ENCODE measurements at places on chromosomes 3 and 15.

- no peak for DNase-seq
Measured at GRCh38 chr15:49045751-49046219, 461 bp downstream of the SECISBP2L start.

- no peak for DNase-seq
Measured at GRCh38 chr15:95591886-95592285, 738.6 kb upstream of the NR2F2 start.

GRCh38 chr15:47908950-47909670 lies 191.8 kb downstream of the SEMA6D start:
- DNase-seq, result no peak

GRCh38 chr15:33211176-33211808 lies 16.8 kb upstream of the FMN1 start:
- DNase-seq, result no peak

GRCh38 chr3:30962084-30962483 lies 67.6 kb upstream of the GADL1 start:
- DNase-seq, result no peak

DNA sequence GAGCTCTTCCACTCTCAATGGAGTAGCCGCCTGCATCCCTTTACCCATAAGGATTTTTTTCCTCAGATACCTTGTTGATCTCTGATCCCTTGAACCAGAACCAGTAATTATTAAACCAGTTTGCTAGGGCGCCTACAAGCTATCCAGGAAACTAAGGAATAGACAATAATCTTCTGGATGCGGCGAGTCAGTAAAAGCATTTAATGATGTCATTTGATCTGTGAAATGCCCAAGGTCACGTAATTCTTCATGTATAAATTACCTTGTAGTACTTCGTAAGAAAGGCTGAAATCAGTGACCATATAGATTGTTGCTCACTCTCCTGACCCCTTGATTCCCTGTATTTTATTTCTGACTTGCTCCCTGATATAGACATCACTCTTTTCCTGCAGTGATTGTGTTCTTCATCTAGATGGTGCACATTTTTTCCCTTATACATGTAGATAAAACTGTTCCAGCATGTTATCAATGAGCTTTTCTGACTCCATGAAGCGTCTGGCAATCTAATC lies 548.6 kb upstream of the NAALADL2 start:
- no peak for DNase-seq

Measured in stimulated activated CD8-positive, alpha-beta memory T cell treated with anti-CD3 and anti-CD28 coated beads, Interleukin-4, amount 100 ng/mL, for 4 hours (primary cell).